ENCODE measurements at places on chromosomes 13 and 19. TPM values are rescaled to one million over a fixed set of nuclear protein-coding genes. Genes with fewer than 3 reads are reported as not detected.

The UGGT2 gene
- not detected for total RNA-seq

The CYP2A7 gene
- total RNA-seq = not detected

The COQ8B gene
- total RNA-seq = 41.6 TPM

The PSG6 gene
- not detected for total RNA-seq

The METTL21C gene
- total RNA-seq = not detected

The KCNJ14 gene
- total RNA-seq = 2.2 TPM

The OR7A5 gene
- not detected for total RNA-seq

The IRGC gene
- total RNA-seq = not detected

The GJB6 gene
- 0.99 TPM for total RNA-seq

The CYP2F1 gene
- total RNA-seq = not detected

The ZNF728 gene
- total RNA-seq = not detected

The DBP gene
- total RNA-seq = 9.1 TPM

The ZNF99 gene
- not detected for total RNA-seq

The NHLRC3 gene
- total RNA-seq = 20.4 TPM

Measured in activated T-helper 1 cell treated with anti-CD3 and anti-CD28 coated beads, Interleukin-12 subunit alpha, Interleukin-12 subunit beta, Interleukin-2, Interleukin-4 antibody, amounts not matched to agents 30 ng/mL and 10 ng/mL and 1 ng/mL, durations not matched to agents 14 hours and 24 hours and 36 hours (primary cell).